ENCODE measurements at places on chromosomes 11 and 22.

GRCh38 chr22:41976961-41977566 is 7.8 kb downstream of the SEPTIN3 start:
- DNase-seq = no peak

DNA sequence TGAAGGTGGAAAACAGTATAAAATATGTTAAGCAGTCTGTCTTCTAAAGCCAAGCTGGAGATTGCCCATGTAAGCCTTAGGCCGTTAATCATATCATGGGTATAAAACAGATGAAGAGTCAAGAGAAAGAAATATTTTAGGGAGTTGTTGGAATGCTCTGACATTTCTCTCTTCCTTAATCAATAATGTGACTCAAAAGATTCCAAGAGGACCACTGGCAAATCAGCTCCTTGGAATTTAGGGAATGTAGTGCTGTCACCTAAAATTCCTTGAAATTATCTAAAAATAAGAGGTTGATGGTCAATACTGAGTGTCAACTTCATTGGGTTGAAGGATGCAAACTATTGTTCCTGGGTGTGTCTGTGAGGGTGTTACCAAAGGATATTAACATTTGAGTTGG is 525.9 kb downstream of the KCNA4 start:
- no peak for DNase-seq

GRCh38 chr22:23036684-23037428 is 33.5 kb upstream of the GNAZ start:
- no peak for DNase-seq

DNA sequence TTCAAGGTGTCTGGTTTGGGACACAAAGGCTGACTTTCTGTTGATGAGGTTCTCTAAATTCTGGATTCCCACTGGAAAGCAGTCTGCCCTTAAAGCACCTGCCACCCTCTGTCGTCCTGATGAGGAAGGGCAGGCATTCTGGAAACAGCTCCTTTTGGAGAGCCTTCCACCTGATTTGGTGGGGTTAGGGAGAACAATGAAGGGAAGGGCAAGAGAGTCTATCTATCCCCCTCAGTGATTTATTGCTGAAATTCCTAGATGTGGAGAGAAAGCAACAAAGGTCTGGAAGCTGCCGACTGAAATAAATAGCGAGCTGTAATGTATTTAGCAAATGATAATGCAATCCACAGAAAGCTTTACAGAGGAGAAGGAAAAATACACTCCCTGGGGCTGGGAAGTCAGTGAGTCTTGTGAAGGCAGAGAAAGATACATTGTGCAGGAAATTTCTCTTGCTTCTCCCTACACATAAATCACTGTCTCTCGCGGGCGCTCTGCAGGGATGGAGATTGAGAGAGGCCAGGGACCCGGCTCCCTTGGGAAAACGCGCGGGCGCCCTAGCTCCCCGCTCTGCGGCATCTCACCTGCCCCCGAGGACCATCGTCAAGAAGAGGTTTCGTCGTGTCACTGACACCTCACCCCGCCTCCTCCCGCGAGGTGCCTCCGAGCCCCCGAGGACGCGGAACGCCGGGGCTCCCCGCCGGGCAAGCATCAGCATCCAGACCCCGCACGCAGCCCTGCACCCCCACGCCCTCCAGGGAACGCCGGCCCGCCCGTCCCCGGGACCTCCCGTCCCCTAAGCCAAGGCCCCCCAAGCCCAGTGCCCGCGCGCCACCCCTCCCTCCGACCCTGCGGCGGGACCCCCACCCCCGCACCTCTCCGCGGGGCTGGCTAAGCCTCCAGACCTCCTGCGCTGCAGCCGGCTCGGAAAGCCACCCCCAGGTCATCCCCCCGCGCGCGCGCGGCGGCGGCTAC is 673 bp downstream of the CDON start:
- DNase-seq = peak; percentile 17

DNA sequence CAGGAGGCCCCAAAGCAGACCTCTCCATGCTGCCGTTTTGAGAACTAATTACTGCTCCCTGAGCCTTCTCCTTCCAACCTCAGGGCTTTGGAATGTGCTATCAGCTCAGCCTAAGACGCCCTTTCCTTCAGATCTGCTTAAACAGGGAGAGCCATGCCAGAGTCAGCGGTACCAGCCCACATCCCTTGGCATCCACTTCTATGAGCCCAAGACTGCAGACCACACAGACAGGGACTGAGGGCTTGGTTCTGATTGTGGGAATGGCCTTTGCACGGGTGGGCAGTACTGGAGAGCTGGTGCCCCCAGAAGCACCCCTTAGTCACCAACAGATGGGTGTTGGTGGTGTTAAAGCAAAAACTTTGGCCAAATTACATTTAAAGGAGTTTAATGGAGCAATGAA is 146.5 kb downstream of the TTC17 start:
- no peak for DNase-seq

DNA sequence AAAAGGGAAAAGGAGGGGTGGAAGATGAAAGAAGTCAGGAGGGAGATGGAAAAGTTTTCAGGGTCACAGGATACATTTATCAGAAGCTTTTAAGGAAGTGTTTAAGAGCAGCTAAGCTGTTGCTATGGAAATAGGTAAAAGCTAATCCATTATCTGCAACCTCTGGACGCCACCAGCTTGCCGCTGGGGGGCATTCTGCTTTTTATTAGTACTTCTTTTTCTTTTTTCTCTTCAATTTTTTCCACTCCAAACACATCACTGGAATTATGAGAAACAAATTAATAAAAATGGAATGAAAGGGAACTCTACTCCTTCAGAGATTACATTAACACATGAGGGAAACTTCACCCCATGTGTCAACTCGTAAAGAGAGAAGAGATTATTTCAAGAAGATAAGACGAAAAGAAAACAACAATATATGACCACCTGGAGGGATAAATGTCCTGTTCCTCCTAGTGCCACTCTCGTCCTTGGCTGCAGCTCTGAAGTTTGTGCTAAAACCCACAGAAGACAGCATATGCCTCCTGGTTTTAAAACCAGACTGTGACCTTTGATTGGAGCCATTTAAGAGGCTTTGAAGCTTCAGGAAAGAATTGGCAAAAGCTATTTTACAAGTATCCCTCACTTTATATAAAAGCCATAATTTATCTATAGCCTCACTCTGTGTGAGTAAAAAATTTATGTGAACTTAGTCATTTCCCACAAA is 972.8 kb downstream of the OPCML start:
- no peak for DNase-seq

DNA sequence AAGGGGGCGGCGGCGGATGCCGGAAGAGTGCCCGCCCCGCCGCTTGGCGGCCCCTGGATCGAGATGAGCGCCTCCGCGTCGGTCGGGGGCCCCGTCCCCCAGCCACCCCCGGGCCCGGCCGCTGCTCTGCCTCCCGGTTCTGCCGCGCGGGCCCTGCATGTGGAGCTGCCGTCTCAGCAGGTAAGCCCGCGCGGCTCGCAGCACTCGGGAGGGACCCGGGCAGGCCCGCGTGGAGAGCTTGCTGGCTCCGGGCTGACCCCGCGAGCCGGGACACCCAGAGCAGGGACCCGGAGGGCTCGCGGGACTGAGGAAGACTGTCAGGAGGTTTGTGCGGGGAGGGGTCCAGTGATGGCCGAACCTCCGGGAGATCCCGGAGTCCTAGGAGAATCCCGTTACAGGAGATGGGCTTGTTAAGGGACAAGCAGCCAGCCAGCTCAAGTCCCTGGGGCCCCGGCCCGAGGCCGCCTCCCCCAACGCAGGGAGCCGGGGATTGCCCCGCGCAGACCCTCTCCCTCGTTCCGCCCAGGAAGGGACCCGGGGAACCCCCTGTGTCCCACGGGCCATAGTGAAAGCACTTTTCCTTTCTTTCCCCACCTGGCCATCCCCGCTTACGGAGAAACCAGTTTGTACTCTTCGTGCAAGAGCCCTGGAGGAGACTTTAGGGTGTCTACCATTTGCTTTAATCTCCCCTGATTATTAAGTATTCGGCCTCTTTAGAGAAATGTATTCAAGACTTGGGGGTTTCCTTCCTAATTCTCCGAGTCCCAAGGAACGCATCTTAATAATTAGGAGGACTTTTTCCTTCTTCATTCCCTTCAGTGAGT is 547 bp downstream of the UVRAG start:
- peak; percentile 12 for DNase-seq

GRCh38 chr11:116852261-116853031 is 15.0 kb upstream of the APOA1 start:
- no peak for DNase-seq

- DNase-seq = no peak
Observed at GRCh38 chr11:34075178-34075820, 23.8 kb downstream of the CAPRIN1 start.

GRCh38 chr22:18950141-18950540 is 14.0 kb upstream of the PRODH start:
- DNase-seq = no peak

- no peak for DNase-seq
Observed at GRCh38 chr11:3342709-3343108, 36.2 kb downstream of the ZNF195 start.

GRCh38 chr11:6419009-6419631 is at the start of gene APBB1:
Gene APBB1 (minus strand): TSS chr11:6419094. CDS start chr11:6411347, 7,747 bp downstream.
- peak; percentile 23 for DNase-seq

- DNase-seq = no peak
Observed at GRCh38 chr11:30143098-30143705, 87.6 kb upstream of the FSHB start.

DNA sequence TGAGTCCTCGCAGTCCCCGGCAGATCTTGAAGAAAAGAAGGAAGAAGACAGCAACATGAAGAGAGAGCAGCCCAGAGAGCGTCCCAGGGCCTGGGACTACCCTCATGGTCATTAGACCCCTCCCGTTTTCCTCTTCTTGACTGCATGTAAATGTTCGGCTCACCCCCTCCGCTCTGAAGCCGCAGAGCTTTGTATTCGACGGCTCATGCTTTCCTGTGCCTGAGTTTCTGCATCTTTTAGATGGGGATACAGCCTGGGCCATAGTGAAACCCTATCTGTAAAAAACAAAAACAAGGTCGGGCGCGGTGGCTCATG is 7.7 kb downstream of the USP18 start:
- DNase-seq = no peak
